ENCODE measurements at places on chromosomes 2 and 18.

GRCh38 chr2:144595279-144595678 is 75.4 kb upstream of the ZEB2 start:
- DNase-seq = no peak

- no peak for DNase-seq
Observed at GRCh38 chr18:43442571-43442970, 165.3 kb upstream of the SYT4 start.

GRCh38 chr18:76741346-76741745 is 81.0 kb upstream of the ZNF236 start:
- no peak for DNase-seq

DNA sequence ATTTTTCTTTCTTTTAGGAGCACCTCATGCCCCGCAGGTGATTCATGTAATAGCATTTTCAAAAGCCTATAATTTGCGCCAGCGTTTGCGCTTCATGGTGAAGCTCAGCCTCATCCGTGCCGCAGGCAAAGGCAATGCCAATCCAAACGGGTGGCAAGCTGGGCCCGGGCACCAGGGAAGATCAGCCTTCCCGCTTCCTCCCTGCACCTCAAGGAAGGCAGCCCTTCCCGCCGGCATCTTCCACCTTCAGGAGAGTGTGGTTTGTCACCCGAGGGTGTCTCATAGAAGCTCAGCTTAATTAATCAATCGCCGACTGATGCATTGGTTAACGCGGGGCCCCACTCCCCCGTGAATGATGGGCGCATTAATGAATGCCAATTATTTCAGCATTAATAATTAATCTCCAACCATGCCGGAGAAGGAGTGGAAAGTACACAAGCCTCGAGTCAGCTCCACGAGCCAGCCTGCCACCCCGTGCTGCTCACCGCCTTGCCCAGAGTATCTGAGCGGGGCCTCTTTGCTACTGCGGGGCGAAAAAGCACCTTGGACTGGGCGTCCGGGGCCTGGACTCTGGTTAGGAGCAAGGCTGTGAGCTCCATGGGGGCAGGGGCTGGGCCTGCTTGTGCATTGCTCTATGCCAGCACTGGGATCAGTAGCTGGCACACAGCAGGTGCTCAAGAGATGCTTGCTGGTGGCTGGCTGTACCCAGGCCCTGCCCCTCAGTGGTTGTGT is 13.0 kb downstream of the INHBB start:
- DNase-seq = no peak

- no peak for DNase-seq
Observed at GRCh38 chr2:72974436-72974754, 57.1 kb downstream of the EMX1 start.

DNA sequence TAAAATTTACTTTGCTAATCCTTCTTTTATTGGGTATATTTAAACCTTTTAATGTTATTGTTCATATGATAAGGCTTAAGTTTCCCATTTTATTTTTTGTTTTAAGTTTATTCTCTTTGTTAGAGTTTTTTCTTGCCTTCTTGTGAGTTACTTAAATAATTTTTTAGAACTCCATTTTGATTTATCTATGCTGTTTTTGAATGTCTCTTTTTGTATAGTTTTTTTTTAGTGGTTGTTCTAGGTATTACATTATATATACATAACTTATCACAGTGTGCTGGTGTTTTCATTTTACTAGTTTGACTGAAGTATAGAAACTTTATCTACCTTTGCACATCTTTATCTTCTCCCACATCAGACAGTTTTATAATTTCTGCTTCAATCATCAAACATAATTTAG is 49.4 kb upstream of the TGFA start:
- no peak for DNase-seq

DNA sequence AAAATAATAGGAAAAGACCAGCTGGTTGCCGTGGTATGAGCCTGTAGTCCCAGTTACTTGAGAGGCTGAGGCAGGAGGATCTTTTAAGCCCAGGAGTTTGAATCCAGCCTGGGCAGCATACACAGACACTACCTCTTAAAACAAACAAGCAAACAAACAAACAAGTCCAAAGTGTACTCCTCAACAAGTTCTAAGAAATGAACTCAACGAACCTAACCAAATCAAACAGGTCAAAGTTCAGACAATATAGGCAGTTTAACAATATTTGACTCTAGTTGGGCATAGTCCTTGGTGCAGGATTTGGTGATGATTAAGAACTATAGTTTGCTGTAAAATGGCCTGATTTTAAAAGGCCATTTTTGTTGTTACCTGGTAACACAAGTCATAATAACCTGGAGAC is 41.9 kb upstream of the RHOB start:
- DNase-seq = no peak
